CD4-positive, alpha-beta T cell treated with Interleukin-4 for 1 hour (primary cell): ENCODE measurements at places on chromosomes 6 and 20.

DNA sequence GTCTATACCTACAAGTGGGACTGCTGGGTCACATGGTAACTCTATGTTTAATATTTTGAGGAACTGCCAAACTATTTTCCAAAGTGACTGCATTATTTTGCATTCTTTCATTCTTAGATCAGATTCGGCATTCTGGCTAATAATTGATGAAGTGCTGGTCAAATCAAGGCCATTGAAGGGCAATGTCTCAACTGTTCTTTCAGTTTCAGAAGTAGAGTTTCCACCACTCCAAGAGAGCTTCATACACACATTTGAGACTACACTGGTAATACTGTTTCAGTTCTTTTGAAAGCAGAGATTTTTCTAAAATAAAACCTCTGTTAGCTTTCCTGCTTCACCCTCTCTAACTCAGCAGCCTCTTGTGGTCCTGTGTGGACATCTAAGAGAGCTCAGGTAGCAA is 154.5 kb downstream of the CFAP61 start:
- DNase-seq, result no peak

DNA sequence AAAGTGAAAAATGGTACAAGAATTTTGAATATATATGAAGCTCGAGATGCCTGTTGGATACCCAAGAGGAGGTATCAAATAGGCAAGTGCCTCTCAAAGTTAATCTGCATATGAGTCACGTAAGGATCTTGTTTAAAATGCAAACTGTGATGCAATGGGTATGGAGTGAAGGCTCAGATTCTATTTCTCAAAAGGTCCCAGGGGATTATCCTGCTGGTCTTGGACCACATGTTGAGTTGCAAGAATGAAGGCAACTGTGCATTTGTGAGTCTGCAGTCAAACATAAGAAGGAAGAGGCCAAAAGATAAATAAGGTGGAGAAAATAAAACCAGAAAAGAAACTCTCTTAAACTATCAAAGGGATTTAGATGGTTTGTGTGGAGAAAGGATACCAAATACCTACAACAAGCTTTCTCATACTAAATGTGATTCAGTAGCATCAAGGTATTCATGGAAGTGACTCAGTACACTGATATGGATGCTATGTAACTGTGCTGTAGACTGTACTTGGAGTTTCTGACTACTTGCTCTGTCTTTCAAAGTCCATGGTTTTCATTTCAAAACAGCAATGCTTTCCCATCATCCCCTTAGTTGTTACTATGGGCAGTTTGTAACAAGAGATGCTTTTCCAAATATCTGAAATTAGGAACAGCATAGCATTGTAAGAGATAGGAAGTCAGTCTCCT is 106.3 kb downstream of the GFRAL start:
- no peak for DNase-seq

DNA sequence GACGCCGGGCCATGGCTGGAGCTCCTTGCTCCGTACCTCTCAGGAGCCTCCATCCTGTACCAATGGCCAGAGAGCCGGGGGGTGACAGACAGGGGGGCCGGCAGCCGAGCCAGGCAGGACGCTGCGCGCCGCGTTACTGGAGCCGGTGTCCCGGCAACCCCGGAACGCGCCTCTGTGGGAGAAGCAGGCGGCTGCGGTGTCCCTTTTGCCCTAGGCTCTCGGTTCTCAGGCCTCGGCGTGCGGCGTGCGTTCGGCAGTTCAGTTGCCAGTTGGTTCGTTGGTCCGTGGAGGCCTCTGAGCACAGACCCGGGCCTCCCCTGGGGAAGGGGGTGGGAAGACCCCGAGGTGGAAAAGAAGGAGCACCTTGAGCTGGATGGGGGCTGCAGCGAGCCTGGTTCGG is at the start of gene SPATS1:
Gene SPATS1 (plus strand): TSS at position 162 of the 400 bp plus-strand sequence. CDS start 446 bp downstream, outside the sequence.
- no peak for DNase-seq

- no peak for DNase-seq
Measured at GRCh38 chr6:125910527-125910926, 46.0 kb upstream of the HINT3 start.

GRCh38 chr20:46830886-46831632 is 63.6 kb upstream of the EYA2 start:
- DNase-seq, result no peak

DNA sequence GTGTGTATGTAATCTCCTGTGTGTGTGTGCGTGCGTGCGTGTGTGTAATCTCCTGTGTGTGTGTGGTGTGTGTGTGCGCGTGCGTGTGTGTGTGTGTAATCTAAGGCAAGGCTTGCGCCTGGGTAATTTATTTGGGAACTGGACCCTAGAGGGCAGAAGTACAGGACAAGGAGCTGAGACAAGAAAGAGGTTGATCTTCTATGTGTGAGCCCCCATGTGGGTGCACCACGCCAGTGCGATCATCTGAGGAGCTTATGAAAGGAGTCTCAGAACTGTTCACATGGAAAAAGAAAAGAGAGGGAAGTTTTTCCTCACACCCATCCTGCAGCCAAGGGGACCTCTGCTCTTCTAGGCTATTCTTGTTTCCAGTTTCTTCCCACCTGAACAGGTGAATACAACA is 220.1 kb upstream of the GGTLC1 start:
- DNase-seq, result no peak

DNA sequence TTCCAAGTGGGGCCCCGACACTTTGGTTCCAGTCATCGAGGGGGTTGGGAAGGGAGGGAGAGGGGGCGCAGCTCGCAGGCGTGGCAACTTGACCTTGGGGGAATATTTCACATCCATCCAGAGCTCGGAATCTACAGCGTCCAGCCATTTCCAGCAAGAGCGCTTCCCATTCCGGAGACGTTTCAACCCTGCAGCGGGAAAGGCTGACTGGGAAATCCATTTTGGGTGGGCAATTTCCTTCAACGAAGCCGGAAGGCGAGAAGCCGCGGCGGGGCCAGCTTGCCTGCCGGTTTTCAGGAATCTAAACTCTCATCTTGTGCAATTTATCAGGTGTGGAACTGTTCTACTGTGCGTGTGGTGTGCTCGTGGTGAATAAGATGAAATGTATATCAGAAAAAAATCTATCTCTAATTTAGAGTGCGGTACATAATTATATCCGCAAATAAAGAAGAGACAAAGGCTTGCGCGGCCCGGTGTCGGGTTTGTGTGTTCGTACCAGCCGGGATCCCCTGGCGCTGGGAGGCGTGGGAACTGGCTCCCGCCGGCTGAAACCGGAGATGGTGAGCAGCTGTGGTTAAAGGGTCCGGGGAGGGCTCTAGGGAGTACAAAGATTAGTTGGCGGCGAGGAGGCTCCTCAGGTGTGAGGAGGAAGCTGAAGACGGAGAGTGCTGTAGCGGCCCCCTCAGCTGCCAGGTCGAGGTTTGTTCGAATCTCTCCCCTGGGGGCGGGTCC is 4.8 kb downstream of the SLC32A1 start:
- DNase-seq, result no peak

- DNase-seq, result no peak
Measured at GRCh38 chr6:155188707-155189496, 74.9 kb upstream of the CLDN20 start.

- DNase-seq, result no peak
Measured at GRCh38 chr6:9482030-9482738, 932.7 kb downstream of the TFAP2A start.

- no peak for DNase-seq
Measured at GRCh38 chr6:129612440-129612839, 97.5 kb downstream of the ARHGAP18 start.

DNA sequence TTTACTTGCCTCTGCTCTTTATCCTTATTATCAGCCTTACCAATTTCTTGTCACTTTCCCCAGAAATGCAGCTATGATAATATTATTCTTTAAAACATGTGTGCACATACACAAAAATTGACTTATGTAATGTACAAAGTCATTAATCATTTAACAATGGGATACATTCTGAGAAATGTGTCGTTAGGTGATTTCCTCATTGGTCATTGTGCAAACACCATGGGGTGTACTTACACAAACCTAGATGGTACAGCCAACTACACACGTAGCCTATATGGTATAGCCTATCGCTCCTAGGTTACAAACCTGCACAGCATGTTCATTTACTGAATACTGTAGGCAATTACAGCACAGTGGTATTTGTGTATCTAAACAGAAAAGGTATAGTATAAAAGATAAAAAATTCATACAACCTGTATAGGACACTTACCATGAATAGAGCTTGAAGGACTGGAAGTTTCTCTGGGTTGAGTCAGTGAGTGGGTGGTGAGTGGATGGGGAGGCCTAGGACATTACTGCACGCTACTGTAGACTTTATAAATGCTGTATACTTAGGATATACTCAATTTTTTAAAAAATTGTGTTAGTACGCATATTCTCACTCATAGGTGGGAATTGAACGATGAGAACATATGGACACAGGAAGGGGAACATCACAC is 56.9 kb downstream of the HIVEP1 start:
- no peak for DNase-seq

DNA sequence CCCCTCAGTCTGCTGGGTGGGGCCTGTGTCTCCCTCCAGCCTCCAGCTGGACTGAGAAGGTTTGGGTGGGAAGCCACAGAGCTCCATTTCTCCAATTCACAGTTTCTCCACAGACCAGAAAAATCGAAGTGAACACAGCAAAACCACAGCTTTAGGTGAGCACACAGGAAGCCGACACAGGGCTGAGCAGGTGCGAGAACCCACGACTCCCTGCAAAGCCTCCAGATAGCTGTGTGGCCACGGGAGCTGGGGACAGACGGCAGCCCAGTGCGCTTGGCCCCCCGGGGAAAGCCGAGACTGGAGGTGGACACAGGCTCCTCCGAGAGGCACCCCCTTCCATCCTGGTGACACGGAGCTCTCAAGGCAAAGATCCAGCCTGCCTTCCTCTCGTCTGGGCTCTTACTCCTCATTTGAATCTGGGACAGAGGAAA is 29.0 kb upstream of the MPC1 start:
- DNase-seq, result peak; percentile 48

DNA sequence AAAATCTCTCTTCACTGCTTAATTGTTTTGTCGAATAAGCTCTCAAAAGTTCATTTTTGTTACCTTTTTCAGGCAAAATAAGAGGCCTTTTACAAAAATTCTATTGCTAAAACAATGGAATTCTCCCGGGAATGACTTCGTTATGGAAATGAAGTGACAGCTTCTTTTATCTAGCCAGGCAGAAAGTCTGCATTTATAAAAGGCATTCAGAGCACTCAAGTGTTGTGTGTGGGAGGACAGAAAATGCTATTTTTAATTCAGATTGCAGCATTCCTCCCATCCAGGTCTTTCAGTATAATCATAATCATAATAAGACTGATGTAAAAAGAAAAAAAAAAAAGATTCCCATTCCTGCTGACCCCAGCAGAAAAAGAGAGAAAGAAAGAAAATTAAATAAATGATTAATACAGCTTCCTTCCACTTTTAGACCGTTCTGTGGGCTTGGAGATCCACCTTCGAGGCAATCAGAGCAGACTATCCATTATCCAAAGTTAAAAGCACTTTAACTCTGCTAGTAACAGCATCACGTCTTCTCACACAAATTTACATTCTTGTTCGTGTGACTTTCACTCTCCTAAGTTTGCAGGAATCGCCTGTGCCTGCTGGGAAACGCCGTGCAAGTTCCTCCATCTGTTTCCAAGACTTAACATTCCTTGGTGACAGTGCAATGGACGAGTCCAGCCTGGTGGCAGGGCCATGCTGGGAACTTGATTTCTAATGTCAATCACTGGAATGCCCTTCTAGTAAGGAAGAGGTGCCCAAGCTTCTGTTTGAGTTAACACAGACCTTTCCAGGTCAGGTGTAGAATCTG is 258.8 kb downstream of the GMPR start:
- DNase-seq, result no peak

GRCh38 chr6:87171938-87172633 is 16.7 kb downstream of the ZNF292 start:
- DNase-seq, result no peak

GRCh38 chr6:143092768-143093167 is 32.1 kb downstream of the AIG1 start:
- no peak for DNase-seq

GRCh38 chr6:126886106-126886505 is 232.4 kb upstream of the RSPO3 start:
- DNase-seq, result no peak

DNA sequence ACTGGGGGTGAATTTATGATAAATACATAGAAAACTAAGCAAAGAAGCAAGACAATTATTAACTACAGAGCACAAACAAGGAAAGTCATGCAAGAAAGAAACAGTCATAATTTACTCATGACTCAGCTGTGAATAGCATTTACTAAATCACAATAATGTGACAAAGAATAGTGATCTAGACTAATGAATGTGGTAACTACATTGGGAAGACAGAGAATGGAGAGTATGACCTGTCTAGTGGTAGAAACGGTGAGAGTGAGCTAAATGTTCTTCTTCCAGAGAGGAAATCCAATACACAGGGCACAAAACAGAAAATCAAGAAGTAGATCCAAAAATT is 153.5 kb upstream of the DST start:
- no peak for DNase-seq

DNA sequence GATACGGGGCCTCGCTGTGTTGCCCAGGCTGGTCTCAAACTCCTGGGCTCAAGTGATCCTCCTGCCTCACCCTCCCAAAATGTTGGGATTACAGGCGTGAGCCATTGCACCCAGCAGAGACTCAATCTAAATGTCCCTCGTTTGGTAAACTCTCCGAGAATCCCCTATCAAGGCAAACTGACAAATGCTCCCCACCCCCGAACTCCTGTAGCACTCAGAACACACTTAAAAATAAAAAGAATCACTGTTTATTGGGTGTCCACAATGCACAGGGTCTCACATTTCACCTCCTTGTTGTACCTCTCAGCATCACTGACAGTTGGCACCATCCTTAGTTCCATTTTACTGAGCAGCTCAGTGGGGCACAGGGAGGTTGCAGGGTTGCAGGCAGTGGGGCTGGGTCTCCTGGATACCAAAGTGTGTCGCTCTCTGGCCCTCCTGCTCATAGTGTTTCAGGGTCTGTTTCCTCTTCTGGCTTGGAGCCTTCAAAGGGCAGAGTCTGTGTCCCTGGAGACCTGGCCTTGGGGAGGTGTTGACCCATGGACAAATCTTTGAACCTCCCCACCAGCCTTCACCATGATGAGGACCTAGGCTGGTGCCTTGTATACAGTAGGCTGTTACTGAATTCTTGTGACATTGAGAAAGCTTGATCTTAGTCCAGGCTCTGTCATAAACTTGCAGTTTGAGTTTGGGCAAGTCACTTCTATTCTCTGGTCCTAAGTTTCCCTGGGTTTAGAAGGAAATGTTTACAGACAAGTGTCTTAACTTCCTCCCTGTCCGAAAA is 8.5 kb upstream of the SRC start:
- no peak for DNase-seq

- DNase-seq, result no peak
Measured at GRCh38 chr6:134863763-134864510, 86.0 kb downstream of the ALDH8A1 start.

DNA sequence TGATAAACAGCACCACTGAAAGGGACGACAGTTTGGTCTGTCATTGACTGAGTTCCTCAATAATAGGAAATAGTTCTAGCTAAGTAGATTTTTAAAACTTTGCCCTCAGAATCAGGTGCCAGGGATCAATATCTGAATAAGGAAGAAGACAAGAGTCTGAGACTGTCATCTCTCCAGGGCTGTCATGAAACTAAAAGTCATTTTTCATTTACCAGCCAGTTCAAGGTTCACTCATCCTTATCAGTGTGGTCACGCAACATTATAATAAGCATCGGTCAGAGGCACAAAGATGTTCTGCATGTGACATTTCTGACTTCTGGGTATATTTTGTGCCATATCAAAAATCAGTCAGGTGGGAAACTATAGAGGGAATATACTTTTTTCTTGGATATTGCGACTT is 52.5 kb upstream of the E2F3 start:
- no peak for DNase-seq

- DNase-seq, result peak; percentile 52
Measured at GRCh38 chr20:53413186-53413631, 180.4 kb downstream of the ZNF217 start.

- DNase-seq, result no peak
Measured at GRCh38 chr20:60035-60918, 27.2 kb upstream of the DEFB125 start.
